ENCODE measurements at places on chromosomes 16 and 17.

GRCh38 chr17:17086585-17086984, 44.3 kb downstream of the MPRIP start:
- no peak for DNase-seq

DNA sequence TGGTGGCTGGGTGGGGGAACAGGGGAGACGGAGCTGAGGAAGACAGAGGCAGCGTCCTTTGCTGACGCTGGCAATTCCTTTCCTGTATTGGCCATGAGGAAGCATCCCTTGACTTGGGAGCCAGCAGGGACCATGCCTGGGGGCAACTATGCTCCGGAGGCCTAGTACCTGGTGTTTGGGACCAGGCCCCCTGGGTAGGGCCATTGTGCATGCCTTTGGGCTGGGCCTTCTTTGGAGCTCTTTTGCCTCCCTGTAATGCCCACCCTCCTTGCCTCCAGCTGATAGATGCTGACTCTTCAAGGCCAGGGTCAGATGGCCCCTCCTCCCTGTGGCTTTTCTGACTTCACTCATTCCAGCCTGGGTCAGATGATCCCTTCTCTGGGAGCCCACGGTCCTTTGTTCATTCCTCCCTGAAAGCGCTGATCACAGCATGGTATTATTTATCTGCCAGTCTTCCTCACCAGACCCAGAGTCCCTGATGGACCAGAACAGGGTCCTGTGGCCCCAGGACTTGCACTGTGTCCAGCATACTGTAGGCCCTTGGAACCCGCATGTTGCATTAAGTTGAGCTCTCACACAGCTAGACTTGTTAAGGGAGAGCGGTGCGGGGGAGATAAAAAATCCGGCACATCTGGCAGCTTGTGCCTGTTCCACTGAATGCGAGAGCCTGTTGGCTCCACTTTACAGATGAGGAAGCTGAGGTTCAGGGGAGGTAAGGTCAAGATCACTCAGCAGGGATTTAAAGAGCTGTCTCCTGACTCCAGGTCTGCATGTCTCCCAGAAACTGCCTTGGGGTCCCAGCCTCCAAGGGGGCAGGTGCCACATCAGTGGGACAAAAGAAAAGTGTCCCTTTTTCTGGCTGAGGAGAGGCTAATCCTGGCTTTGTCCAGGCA, 2.9 kb downstream of the STARD3 start:
- no peak for DNase-seq

GRCh38 chr17:30244853-30245385, 9.4 kb upstream of the SLC6A4 start:
- no peak for DNase-seq

GRCh38 chr17:30716461-30717290, 107.8 kb downstream of the CRLF3 start:
- DNase-seq, result no peak

GRCh38 chr16:76386784-76387183, 109.6 kb downstream of the CNTNAP4 start:
- DNase-seq, result no peak

DNA sequence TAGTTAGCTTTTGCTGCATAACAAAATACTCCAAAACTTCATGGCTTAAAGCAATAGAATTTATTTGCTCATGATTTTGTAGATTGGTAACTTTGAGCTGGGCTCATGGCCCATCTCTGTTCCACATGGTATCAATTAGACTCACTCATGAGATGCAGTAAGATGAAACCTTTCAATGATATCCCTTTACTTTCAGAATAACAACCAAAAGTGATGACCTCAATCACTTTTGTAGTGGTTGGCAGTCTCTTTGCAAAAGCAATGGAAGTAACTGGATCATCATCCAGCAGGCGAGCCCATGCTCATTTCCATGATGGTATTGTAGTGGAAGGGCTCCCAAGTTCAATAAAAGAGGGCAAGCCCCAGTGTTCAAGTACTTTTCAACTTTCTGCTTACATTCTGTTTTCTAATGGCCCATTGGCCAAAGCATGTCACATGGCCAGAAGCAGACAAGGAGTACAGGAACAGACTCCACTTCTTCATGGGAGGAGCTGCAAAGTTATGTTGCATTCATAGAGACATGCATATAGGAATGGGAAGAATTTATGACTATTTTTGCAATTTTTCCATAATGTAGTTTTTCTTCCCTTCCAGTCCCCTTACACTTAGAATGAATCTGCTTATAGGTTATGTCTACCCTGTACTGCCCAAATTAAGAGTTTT, 41.7 kb downstream of the EFCAB5 start:
- DNase-seq, result no peak

DNA sequence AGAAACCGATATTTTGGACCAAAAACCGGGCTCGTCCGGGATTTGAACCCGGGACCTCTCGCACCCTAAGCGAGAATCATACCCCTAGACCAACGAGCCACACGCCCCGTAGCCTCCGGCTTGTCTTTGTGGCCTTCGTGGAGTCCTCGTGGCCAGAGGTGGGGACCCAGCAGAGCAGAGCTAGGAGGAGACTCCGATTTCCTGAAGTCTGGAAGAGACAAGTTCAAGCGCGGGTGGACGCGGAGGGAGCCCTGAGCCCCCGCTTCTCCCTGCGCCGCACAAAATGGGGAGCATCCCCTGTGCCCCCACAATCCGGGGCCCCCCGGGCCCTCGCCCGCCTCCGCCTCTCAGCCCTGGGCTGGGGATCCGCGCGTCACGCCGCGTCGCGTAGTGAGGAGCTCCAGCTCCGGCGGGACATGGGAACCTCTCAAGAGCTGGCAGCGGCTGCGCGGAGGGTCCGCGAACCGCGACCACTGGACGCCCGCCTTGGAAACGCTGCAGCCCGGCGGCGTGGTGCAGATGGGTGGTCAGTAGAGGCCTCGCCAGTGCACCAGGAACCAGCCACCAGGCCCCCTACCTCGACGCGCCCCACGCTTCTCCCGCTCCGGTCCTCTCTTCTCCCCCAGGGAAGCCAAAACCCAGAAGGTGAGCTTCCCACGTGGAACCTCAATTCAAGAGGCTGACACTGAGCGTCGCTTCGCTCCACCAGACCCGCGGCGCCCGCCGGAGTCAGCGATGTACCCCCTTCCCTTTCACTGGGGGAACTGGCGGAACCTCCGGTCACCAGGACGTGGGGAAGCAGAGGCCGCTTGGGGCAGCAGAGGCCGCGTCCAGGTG, 5.2 kb upstream of the OR1F1 start:
- no peak for DNase-seq

Measured in amygdala (tissue), 56 donors.